ENCODE measurements at places on chromosomes 2 and 18.

DNA sequence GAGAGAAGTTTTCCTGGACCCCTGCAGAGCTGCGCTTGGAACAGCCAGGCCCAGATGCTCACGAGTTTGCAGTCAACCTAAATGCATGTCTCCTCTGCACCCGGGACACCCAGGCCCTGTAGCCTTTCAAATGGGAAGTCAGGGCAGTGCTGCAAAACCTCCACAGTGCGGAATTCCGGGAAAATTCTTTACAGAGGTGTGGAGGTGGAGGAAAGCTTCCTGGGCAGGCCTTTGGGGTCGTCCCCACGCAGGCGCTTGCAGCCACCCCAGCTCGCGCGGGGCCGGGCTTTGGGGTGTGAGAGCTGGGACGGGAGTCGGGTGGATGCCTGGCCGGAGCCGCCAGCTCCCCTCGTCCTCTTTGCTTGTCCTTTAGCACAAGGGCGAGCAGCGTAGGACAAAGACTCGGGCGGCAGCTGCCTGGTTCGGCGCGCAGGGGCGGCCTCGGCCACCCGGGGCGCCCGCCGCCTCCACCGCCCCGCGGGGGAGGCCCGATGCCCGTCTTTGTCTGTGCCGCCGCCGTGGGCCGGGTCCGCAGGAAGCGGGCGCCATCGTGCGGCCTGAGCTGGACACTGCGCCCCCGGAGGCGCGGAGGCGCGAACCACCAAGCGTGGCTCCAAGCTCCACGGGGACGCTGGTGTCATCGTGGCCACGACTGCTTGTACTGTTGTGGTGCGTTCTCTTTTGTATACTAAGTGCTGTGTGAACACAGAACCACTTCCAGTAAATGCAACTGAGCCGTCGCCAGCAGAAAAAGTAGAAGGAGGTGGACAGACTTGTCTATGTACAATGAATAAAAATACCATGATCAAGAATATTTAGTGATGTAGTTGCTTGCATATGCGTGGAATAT, 28.2 kb upstream of the BCL11A start:
- DNase-seq = peak; percentile 56

DNA sequence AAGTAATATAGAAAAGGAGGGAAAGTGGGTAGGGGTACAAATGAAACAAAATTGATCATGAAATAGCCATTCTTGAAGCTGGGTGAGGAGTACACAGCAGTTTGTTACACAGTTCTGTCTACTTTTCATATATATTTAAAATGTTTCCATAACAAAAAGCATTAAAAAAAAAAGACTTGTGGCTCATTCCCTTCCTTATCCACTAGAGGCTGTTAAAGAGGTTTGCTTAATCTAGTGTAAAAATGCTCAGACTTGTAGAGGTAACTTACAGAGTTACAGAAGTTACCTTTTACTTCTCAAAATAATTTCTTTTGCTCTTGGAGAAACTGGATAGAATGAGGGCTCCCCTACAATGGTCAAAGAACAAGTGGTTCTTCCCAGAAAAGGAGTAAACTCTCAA, 8.1 kb upstream of the WIPF1 start:
- DNase-seq = no peak

DNA sequence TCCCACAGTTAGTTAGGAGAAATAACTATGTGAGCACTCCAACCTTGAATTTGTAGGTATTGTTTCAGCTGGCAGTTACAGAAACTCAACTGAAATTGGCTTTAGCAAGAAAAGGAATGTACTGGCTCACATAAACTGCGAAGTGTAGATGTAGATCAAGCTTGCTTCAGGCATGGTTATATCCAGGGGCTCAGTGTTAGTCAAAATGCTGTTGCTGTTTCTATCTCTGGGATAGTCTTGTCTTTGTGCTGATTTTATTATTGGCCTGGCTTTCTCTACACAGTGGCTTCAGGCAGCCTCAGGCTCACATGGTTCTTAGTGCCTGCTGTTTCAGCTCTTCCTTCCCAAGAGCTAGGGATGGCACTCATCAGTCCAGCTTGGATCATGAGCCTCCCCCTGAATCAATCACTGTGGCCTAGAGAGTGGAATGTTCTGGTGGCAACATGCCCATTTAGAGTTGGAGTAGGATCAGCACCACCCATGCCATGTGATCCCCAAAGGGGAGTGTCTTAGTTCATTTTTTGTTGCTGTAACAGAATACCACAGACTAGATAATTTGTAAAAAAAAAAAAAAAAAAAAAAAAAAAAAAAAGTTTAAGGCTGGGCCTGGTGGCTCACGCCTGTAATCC, 69.1 kb upstream of the FOXI3 start:
- DNase-seq = no peak

DNA sequence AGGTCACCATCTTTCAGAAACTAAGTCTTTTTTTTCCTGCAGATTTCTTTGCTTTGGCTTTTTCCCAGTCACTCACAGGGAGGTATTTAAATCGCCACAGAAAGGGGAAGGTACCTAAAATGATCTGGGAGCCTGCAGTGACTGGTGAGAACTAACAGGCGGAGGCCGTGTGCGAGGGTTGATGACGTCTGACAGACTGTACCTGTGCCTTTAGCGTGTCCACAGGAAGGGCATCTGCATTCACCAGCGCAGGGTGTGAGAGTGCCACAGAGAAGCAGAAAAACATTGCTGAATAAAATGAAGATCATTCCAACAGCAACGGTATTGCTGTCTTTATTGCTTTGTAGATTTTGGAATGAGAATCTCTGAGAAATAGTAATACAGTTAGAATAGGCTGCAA, 5.7 kb downstream of the CTDP1 start:
- no peak for DNase-seq

DNA sequence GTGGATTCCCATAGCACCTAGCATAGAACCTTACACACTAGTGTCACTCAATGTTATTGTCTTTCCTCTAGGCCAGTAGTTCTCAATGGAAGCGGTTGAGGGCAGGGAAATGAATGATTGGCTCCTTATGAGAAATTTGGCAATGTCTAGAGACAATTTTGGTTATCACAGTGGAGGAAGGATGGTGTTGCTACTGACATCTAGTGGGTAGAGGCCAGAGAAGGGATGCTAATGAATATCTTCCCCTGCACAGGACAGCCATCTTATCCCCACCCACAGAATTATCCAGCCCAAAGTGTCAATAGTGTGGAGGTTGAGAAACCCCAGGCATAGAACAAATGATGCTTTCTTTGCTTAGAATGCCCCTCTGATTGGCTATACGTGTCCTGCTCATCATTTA, 15.8 kb downstream of the C18orf63 start:
- no peak for DNase-seq

- no peak for DNase-seq
Measured at GRCh38 chr2:65550246-65550645, 117.8 kb upstream of the SPRED2 start.

GRCh38 chr2:102951249-102951648, 189.4 kb downstream of the TMEM182 start:
- DNase-seq = no peak

GRCh38 chr2:117603567-117603966, 210.9 kb upstream of the DDX18 start:
- DNase-seq = no peak

DNA sequence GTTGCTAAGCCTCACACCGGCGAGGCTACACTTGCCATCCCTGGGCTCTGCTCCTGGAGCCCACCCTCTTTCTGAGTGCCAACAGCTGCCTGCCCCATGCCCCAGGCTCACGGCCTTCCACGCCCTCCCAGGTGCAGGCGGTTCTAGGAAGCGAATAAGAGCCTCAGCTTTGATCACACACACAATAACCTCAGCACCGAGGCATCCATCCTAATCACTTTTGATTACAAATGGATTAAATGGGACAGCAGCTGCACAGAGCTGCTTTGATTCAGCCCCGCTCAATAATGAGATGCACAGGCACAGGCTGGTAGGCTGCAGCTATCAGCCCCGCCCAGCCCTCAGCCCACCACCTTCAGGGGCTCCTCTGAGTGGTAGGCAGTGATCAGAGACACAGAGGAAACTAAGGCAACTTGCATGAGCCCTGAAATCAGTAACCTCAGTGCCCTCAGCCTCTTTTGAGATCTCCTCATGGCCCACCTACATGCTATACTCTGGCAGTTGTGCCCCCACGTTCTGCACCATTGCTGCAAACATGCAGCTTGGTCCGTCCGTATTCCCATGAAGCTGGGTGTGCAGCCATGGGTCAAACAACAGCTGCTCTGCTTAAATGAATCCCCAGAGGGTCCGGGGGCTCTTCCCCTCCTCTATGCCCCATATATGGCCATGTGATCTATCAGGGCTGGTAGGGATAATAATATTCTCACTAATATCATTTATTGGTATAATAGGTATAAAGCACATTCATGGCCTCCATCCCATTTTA, 171.4 kb downstream of the SETBP1 start:
- no peak for DNase-seq

DNA sequence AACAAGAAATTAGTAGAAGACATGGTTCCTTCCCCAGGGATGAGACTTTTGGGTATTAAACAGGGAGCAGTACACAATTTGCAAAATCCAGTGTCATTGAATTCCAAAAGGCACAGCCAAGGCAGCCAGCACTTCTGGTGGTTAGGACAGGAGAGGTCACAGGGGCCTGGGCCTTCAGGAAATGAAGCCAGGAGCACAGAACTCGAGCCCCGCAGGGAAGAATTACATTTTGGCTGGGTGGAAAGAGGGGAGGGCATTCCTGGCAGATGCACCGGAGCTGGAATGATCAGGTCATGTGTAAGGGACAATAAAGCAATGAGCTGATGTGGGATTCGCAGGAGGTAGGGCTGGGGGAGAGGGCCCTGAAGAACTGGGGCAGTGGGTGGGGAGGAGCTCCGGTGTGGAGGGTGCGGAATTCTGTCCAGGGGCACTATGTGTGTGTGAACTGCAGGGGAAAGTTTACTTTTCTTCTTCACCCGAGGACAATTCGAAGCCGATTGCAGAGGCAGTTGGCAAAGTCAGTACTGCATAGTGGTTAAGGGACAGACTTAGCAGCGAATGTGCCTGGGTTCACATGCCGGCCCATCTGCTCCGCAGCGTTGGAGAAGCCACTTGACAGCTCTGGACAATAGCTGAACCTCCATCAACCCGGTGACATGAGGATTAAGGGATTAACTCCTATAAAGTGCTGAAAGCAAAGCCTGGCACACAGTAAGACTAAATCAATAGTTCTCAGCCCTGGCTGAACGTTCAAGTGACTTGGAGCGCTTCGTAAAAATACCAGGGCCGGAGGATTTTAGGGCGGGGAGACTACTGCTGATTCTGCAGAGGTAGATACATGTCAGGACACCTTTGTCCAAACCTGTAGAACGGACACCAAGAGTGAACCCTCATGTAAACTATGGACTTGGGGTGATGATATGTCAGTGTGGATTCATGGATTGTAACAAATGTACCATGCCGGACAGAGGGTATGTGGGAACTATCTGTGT, 36.4 kb downstream of the ALPK2 start:
- DNase-seq = no peak
